ENCODE measurements at places on chromosomes 5 and 9.

DNA sequence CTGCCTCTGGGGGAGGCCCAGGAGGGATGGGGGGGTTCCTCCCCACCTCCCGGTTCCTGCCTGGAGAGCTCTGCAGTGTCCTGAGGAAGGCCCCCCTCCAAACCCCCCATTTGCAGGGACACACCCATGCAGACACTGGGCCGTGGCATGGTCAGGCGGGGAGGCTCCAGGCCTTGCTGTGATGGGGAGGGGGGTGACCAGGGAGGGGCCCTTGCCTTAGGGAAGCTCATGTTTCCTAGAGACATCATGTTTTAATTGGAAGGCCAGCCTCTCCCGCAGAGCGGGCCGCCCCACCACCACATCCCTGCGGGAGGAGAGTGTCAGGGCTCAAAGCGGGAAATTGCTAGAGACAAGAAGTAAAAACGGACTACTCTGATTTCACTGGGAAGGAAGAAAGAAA is 12.0 kb downstream of the PRRX2 start:
- no peak for DNase-seq

DNA sequence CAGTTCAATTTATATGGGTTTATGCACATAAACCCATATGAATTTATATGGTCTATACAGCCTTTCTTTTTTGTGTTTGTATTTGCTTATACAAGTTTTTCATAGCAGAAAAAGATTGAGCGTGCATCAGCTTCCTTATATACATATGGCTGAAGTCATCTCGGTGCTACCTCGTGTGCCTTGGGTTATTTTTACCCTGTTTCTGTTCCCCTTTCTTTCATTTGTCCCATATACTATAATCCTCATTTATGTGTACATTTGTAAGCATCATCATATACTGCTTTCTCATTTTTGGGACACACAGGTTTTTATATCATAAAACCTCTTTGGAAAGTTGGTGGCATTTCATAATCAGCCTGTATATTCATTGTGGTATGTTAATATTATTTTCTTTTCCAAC is 107.8 kb upstream of the ADAMTSL1 start:
- no peak for DNase-seq

GRCh38 chr5:57411982-57412381 is 70.6 kb downstream of the ACTBL2 start:
- DNase-seq = no peak

GRCh38 chr5:136208916-136209315 is 16.0 kb upstream of the SMIM32 start:
- DNase-seq = no peak

- no peak for DNase-seq
These were observed 318.3 kb downstream of the TMEM167A start for GRCh38 chr5:82758881-82759280.

DNA sequence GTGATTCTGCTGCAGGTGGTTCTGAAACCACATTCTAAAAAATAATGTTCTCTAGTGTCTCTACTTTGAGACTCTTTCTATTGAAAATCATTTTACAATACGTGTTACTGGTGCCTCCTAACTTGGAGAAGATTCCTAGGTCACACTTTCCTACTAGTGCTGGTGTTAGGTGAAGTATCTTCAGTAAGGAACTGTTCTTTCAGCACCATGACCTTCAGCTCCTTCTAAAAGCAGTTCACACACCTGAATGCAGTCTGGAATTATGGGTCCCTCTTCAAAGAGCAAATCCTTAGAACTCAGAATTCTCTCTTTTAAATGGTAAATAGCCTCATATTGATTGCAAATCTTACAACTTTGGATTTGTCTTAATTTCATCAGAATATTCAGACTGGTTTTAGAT is 10.6 kb upstream of the DPYSL3 start:
- DNase-seq = no peak
